Activated B cell treated with CpG ODN at 0.5 μM for 24 hours (primary cell): ENCODE measurements at places on chromosomes 1 and 21. TPM values are rescaled to one million over a fixed set of nuclear protein-coding genes. Genes with fewer than 3 reads are reported as not detected.
A peak's percentile ranks its signal among the peaks of the same experiment; 100 is the strongest.

DNA sequence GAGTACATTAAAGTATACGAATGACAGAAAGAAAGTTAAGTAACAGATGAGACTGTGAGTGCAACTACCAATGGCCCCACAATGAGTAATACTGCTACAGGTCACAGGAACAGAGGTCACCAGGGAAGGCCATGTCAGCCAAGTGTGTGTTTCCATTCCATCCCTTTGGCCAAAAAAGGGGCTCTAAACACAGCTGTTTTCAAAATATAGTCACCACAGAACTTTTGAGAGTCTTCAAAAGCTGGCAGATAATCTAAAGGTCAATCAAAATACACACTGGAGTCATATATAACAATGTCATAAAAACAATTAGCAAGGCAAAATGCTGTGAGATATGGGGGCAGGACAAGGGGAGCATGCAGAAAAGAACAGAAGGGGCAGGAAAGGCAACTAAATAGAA lies 10.2 kb downstream of the USP24 start:
- no peak for DNase-seq

GRCh38 chr1:151435174-151435573 lies 24.1 kb downstream of the POGZ start:
- DNase-seq = no peak

DNA sequence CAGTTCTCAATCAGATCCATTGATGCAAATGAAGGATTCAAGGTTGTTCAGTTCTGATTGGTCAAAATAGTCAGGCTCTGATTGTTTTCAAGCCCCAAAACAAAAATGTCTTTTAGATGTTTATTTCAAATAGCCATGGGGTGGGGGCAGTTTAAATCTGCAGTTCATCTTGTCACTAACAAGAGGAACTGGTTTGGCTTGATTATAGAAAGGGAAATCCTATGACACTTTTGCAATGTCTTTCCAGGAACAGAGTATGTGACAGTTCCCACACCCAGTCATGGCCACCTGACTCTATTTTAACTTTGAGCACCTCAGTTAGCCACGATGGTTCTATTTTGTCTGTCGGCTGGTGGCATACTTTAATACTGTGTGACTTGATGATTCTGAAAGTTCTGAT lies 1544.1 kb downstream of the PLA2G4A start:
- DNase-seq = no peak

The TDRD10 gene
- total RNA-seq = not detected in 2 replicates

DNA sequence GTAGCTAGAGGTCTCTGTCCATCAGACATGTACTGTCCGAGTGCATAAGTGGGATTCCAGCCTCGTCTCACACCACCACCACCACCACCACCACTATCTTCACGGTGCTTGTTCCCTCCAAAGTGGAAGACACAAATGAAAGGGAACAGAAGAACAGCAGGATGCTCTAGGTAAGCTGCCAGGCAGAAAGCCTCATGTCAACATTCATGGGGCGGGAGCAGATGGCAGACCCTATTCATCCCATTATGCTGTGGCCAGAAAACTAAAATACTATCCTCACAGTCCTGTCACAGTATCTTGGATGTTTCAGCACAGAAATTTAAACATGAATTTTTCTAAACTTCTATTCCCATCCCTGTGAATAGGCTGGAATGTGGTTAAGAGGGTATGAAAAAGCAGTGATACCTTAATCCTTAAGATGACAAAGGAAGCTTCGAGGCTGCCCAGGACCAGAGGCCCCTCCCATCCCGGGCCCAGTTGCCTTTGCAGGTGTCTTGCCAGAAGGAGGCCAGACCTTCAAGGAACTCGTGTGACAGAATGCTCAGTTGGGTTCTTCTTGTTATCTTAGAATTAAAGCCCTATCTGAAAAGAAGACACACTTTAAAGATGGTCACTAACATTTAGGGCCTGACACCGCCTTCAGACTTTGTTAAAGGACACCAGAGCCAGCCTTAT lies 24.7 kb downstream of the APCS start:
- DNase-seq = no peak

DNA sequence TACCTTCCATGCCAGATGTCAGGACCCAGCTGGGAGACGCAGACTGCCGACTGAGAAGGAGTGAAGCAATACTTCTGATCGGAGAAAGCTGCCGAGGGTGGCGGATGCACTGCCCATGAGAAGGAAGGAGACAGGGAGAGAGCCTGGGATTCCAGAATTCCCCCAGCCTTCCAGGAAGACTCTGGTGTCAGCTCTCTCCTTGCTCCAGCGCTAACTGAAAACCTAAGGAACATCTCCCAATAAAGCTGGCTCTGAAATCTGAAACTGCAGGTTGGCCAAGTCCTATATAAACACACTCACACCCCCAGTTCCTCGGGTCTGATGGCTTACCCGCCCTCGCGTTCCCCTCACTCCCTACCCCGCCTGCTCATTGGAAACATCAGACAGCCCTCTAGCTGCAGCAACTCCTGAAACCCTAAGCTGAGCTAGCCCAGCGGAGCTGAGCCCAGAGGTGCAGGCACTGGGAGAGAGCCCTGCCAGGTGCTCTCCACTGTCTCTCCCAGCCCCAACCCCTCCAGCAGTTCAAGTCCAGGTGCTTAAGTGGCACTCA lies 52.3 kb downstream of the PLEKHA6 start:
- DNase-seq = no peak

- no peak for DNase-seq
Observed at GRCh38 chr1:153190373-153190772, 12.9 kb upstream of the LELP1 start.

The CELA2B gene
- total RNA-seq = not detected in 2 replicates

DNA sequence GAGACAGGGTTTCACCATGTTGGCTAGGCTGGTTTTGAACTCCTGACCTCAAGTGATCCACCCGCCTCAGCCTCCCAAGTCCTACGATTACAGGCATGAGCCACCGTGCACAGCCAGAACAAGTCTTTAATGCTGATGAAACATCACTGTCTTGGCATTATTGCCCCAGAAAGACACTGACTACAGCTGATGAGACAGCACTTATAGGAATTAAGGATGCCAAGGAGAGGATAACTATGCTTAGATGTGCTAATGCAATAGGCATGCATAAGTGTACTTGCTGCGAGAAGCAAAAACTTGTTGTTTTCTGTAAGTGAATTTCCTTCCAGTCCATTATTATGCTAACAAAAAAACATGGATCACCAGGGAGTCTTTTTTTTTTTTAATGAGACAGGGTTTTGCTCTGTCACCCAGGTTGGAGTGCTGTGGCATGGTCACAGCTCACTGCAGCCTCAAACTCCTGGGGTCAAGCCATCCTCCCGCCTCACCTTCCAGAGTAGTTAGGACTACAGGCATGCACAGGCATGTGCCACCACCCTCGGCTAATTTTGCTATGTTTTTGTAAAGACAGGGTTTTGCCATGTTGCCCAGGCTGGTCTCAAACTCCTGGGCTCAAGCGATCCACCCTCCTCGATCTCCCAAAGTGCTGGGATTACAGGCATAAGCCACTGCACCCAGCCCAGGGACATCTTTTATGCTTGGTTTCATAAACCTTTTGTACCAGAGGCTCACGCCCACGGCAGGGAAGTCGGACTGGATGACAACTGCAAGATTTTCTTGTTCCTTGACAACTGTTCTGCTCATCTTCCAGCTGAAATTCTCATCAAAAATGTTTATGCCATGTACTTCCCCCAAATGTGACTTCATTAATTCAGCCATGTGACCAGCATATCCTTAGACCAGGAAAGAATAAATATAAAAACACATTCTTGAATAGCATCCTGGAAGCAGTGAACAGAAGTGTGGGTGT lies 23.1 kb downstream of the RHEX start:
- no peak for DNase-seq

DNA sequence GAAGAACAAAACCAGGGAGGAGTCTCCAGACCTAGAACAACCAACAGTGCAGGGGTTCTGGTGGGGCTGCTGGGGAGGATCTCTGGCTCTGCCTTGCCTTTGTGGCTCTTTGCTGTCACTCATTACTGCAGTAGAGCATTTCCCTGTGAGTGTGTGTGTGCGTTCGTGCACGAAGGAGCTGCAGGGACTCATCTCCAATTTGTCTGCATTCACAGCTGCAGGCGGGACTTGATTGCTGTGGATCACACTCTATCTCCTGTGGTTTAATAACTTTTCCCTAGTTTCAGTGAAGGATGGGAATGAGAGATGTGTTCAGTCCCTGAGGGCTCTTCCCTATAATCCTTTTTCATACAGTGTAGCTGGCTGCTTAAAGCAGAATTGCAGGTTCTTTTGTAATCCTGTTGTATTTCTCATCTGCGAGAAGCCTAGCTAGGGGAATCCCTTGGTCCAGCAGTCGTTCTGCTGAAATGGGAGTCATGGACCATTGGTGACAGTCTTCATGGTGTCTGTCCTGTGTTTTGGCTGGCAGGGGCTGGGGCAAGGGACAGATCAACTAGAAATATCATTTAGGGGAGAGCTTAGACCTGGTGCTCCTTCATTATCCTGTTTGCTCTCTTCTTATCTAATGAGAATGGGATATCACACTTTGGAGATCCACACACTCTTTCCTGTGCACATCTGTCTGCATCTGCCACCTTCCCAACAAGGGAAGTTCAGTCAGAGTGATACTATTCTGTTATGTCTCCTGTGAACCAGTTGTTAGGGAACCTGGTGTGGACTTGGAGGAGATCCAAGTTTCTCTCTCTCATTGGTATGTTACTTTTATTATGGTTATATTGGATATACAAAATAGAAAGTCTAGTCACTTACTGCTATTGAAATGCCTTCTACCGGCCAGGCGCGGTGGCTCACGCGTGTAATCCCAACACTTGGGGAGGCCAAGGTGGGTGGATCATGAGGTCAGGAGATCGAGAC lies 3.0 kb downstream of the PCP4L1 start:
- DNase-seq = peak; percentile 16

GRCh38 chr1:59078070-59078800 lies 218.7 kb upstream of the FGGY start:
- DNase-seq = no peak

- no peak for DNase-seq
Observed at GRCh38 chr1:14968251-14968851, 185.2 kb upstream of the TMEM51 start.

DNA sequence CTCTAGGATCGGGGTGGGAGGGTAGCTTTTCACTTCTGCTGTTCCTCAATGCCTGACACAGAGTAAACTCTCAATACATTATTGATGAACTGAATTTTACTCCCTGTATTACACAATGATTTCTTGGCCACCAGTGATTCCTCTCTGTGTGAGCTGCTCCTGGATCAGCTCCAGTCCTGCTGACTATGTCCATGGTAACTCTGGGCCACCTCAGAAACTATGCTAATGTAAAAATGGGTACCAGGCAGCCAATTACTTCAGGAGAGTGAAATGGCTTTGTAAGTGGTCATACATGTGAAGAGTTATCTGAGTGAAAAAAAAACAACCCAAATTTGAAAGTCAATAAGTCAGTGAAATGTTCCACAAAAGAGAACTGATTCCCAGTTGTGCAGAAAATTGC lies 311.0 kb downstream of the KCNH1 start:
- DNase-seq = no peak

The CD34 gene
- not detected in 2 replicates for total RNA-seq

The ICOSLG gene
- total RNA-seq = 36.4 and 40.9 TPM in 2 replicates

The SPRR2F gene
- total RNA-seq = not detected in 2 replicates

DNA sequence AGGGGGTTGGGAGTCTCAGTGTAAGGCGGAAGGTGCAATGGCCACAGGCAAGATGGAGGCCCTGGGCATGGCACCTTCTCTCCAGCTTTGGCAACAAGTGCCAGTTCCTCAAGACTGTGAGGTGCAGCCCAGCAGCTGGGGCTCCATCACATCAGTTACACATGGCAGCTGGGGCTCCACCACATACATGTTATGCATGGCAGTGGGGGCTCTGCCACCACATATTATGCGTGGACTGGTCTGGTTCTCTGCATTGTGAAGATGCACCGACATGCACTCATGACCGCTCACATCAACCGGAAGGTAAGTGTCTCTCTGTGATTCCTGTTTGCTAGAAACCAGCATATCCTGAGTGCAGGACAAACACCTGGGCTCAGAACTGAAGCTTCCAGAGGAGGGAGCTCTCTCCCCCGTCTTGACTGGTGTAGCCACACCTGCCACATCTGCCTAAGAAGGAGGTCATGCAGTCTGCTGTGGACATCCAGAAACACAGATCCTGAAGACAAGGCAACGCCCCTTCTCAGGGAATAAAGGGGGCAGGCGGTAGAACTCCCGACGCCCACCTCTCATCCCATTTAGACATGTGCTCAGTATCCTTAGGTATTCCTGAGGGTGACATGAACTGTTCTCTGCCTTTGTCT lies 104.1 kb upstream of the TMPRSS2 start:
- no peak for DNase-seq

- DNase-seq = no peak
Observed at GRCh38 chr21:44384968-44385367, 31.5 kb downstream of the TRPM2 start.

The FOXD3 gene
- not detected in 2 replicates for total RNA-seq

GRCh38 chr1:67350783-67351182 lies 43.1 kb downstream of the IL12RB2 start:
- DNase-seq = no peak

GRCh38 chr21:31559368-31560119 lies 99.9 kb upstream of the SOD1 start:
- DNase-seq = peak; percentile 83

DNA sequence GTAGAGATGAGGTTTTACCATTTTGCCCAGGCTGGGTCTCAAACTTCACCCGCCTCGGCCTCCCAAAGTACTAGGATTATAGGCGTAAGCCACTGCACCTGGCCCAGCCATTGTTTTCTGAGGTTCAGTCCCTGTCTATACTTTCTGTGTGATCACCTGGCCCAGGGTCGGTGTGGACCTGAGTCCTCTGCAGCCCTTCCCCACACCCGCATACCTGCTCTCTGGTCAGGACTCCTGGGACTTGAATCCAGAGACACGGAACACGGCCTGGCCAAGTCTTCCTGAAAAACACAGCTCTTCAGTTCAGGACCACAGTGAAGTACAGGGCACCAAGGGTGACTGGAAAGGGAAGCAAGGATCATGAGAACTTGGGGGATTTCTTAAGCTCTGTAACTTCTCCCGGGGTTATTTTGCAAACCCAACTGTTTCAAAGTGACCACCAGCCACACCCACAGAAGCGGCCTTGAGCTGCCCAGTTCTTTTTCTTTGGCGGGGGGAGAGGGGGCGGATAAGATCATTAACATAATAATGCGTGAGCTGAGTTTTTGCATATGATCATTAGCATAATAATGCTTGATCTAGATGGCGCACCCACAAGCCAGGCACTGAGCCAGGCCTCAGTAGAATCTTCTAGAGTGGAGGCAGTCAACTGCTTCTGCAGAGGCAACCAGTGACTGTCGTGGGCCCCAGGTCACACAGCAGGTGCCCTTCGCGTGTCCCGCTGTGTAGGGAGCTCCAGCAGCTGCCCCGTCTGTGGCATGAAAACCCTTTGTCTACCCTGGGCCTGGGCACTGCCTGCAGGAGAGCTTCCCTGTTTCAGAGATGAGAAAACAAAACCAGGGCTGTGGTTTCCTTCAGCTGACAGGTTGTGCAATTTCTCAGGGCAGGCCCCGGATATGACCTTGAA lies 1.7 kb upstream of the NADK start:
- DNase-seq = peak; percentile 52

DNA sequence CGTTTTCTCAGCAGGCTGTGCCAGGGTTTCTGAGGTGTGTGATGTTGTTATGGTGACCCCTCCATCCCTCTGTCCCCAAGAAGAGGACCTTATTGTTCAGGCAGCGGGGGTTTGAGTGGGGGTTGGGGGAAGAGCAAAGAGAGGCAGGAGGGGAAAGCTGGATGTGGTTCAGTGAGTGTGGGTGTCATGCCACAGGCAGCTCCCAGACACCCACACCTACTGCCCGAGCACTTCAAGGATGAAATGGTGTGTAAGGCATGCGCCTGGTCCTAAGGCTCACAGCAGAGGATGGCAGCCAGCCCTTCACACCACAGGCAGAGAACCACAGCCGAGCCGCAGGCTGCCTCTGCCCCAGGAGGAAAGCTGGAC lies 49.9 kb upstream of the STUM start:
- DNase-seq = no peak

GRCh38 chr1:116769561-116769977 lies 15.3 kb downstream of the CD2 start:
- DNase-seq = no peak
